ENCODE measurements at places on chromosomes 7 and 10. TPM values are rescaled to one million over a fixed set of nuclear protein-coding genes. Genes with fewer than 3 reads are reported as not detected.

GRCh38 chr10:124219062-124219461, 125.7 kb upstream of the CHST15 start:
- DNase-seq: no peak

C10orf53 gene
- not detected for total RNA-seq

LHFPL3 gene
- total RNA-seq: not detected

CTNNA3 gene
- 159 TPM for total RNA-seq

GRCh38 chr10:73910764-73911552, at the start of gene PLAU:
PLAU (plus strand) TSS chr10:73911132; CDS start chr10:73911556, 424 bp downstream.
- DNase-seq: peak; percentile 60

FRG2B gene
- not detected for total RNA-seq

GRCh38 chr10:67519434-67519833, 176.6 kb downstream of the CTNNA3 start:
- no peak for DNase-seq

DNA sequence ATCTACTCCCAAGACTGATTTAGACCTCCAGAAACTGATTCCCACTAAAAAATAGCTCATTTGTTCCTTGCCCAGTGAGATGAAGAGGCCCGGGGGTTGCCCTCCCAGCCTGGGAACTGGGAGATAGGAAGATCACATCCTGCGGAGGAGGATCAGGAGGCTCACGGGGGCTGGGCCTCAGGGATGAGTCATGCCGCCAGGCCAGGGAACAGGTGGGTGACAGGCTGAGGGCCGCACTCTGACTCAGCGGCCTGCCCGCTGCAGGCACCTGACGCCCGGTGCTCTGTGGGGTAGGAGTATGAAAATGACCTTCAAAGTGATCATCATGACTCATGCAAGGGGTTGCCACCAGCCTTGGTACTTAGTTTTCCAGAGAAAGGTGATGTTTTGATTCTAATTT, 104.5 kb upstream of the ZPBP start:
- no peak for DNase-seq

UNCX gene
- total RNA-seq: not detected

DNA sequence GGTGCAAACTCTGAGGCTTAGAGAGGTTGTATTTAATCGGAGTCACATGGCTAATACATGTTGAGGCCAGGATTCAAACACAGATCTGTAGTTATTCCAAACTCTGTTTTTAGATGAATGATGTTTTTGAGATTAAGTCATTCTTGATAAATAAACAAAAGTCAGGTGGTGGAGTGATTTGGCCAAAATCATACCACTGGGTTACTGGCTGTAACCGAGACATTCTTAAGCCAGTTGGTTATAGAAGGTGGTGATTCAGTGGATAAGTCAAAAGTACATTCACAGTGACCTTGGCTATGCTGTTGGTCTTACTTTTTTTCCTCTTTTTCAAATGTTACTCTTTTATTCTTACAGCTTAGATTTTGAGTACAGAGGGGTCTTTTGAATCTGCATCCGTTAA, 361.4 kb downstream of the KIF20B start:
- DNase-seq: no peak

DNA sequence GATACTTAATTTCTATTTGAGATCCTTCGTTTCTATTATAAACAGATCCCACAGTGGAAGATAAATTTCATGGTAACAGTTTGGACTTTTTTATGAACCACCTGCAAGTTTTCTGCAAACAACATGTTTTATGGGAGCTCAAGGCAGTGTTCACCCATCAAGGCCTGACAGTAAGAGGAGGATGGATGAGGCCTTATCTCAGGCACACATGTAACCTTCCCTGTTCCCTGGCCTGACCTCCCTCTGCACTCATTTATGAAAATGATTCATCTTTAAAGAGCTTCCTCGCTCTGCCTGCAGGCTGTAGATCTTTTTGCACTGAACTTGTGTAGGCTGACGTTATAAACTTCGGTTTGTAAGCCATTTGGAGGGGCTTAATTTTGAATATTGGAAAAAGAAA, 500.1 kb downstream of the GATA3 start:
- DNase-seq: no peak

DNA sequence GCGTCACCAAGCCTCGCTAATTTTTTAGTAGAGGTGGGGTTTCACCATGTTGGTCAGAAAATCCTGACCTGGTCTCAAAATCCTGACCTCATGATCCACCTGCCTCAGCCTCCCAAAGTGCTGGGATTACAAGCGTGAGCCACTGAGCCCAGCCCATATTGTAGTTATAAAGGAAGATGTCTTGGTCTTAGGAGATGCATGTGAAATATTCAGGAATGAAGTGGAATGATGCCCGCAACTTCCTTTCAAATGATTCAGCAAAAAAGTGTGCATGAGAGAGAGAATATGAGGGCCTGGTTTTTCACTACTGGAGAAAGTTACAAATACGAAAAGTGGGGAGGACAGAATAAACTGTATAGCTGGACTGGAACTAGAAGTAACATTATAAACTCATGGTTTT, 15.9 kb downstream of the TMEM209 start:
- DNase-seq: no peak

- no peak for DNase-seq
These were observed 27.1 kb downstream of the VIPR2 start for GRCh38 chr7:159117366-159118196.

GRCh38 chr10:86188796-86189558, 177.6 kb downstream of the GRID1 start:
- DNase-seq: no peak

- no peak for DNase-seq
These were observed 71.3 kb upstream of the TES start for GRCh38 chr7:116139007-116139406.

DNA sequence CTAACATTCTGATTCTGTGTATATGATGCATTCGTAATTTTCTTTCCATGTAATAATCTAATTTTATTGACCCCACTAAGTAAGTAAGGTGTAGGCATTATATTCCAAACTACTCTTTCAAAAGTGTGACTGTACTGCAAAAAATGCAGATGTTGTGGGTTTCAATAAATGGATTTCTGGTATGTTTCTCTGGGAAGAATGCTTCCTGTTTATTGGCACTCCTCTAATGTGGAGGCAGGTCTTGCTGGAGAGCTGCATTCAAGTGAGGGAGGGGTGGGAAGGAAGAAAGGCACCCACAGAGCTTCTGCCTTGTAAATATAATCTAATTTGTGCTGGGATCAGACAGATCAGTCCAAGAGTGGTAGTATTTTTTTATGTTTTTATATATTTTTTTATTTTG, 23.9 kb downstream of the ST7 start:
- no peak for DNase-seq

DNA sequence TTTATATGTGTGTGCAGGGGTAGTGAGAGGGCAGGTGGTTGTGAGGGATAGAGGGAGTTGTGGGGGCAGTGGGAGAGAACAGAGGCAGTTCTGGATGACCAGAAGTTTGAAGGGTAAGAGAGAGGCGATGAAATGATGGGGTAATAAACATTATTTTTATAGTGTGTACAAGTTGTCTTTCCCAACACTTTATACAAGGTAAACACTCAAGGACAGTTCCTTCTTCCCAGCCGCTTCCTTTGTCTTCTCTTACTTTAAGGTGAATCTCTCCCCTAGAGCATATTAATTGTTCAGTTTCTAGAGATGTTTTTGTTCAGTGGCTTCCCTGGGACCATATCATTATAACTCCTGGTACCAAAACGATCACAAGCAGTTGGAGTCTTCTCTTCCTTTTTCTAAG, 475.8 kb downstream of the PLXNA4 start:
- DNase-seq: no peak

TASOR2 gene
- 39.9 TPM for total RNA-seq

MSMB gene
- not detected for total RNA-seq

DNA sequence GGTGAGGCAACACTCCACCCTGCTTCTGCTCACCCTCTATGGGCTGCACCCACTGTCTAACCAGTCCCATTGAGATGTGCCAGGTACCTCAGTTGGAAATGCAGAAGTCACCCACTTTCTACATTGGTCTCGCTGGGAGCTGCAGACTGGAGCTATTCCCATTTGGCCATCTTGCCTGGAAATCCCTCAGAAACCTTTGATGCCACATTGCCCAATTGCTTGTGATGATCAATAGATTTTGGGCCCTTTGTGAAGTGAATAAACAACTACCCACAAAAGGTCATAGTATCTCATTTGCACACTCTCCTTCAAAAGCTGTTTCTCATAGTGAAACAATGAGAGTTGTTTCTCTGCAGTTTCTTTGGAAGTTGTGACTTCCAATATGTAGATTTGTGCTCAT, 742.9 kb downstream of the INHBA start:
- no peak for DNase-seq

- no peak for DNase-seq
These were observed 78.4 kb upstream of the LEP start for GRCh38 chr7:128162666-128163065.

DNA sequence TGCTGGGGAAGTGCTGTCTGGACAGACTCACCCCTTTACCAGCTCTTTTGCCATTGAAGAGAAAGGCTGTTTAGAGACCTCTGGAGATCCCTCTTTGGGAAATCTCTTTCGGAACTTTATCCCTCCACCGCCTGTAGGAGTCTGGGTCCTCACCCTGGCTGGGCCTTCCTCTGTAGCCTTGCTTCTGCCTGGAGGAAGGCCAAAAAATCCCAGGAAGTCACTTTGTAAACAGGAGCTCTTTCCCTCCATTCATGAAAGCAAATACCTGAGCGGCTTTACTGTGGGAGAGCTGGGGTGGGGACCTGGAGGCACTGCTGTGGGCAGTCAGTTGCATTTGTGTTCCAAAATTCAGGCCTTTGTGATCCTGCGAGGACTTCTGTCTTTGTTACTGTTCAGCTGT, 126.2 kb downstream of the KLF6 start:
- DNase-seq: no peak

DNA sequence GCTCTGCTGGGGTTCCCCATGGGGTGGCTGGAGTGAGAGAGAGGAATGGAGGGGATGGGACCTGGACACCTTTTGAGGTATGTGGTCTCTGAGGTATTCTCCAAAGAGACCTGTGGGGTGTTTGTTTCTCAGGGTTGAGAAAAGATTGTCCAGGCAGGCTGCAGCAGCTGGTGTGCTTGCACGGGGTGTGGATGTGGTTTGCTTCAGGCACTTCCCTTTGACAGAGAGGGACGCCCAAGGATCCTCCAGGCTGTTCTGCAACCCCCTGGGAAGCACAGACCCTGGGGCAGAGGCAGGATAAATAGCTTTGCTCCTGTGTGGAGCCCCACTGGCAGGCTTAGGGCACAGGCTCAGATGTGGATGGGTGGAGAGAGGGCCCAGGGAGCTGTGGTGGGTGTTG, 115.1 kb upstream of the AGK start:
- no peak for DNase-seq

- DNase-seq: no peak
These were observed 13.6 kb upstream of the ITGB1 start for GRCh38 chr10:32971536-32972091.

DNA sequence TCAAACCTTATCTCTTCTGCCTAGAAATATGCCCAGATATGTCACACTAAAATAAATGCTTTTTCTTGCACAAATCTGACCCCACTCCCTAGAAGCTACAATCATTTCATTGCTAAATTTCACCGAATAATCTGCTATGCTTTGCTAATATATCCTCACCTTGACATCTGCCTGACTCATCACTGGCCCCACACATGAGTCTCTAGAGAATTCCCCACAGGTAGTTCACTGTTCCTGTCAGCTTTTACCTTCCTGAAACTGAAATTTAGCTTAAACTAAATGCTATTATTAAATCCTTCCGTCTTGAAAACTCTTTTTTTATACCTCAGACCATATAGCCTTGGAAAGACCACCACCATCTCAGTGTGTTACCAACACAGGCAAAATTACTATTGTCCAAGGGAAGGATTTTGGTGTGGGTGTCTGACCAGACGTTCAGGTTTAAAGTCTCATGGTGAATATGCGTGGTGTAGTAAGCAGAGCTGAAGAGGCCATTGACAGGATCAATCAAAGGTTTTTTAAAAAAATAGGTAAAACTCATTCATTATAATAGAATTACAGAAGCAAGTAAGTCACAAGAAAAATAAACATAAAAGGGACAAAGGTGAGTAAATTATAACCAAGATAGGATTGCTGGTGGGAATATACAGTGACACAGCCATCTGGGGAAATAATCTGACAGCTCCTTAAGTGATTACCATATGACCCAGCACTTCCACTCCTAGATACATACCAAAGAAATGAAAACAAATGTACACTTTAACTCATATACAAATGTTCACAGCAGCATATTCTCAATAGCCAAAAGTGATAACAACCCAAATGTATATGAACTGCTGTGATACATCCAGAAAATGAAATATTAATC, 173.5 kb downstream of the KMT2E start:
- no peak for DNase-seq

DNA sequence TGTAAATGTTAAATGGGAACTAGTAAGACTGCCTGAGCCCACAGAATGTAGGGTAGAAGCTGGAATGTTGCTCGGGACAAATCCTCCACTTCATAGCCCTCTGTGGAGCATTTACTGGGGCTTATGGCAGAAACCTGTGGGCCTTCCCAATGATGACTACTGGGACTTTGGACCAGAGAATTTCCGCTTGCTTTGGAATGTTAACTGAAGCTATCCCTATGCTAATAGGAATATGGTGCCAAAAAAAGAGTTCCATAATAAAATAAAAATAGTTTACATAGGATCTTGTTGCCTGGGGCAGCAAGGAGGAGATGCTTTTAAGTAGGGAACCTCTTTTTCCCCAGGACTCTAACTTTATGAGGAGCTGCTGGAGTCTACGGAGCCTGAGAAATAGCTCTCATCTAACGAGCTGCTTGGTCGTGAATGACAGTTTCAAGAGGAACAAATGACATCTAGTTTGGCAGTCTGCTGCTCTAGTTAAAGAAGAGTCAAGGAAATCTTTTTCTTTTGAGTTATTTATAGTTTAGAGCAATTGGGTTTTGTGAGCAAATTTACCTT, 5.7 kb upstream of the DYNC2I1 start:
- DNase-seq: no peak

DNA sequence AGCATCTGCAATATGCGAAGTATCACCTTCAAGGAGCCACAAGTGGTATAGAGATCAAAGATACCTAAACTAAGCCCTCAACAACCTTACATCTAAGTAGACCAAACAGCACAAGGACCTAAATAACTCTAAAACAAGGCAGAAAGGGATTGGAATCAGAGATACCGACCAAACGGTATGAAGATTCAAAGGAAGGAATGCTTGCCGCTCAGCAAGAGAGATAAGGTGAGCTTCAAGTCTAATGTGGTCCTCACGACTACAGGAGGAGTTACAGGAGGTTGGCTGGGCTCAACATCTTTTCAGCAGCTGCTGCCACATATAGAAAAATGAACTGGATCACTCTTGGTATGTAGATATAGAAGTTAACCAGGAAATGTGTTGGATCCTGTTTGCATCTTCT, 11.6 kb downstream of the ABLIM1 start:
- DNase-seq: no peak

LUC7L2 gene
- total RNA-seq: 45.2 TPM

CACNB2 gene
- 38.1 TPM for total RNA-seq
